Cardiac atrium fibroblast (primary cell): ENCODE measurements at places on chromosomes 7 and 10. TPM values are rescaled to one million over a fixed set of nuclear protein-coding genes. Genes with fewer than 3 reads are reported as not detected.

ABCC2 gene
- 0.32 and 0.54 TPM in 2 replicates for total RNA-seq

CCDC3 gene
- total RNA-seq, result 11.2 and 12.2 TPM in 2 replicates

STARD3NL gene
- 37.9 and 52.3 TPM in 2 replicates for total RNA-seq

EDRF1 gene
- 9.4 and 11.0 TPM in 2 replicates for total RNA-seq

COL17A1 gene
- total RNA-seq, result 0.16 and 0.36 TPM in 2 replicates

GPR158 gene
- total RNA-seq, result 4.9 and 10.3 TPM in 2 replicates

TECTB gene
- not detected in 2 replicates for total RNA-seq

CLRN3 gene
- not detected in 2 replicates for total RNA-seq

ARL5B gene
- 11.6 and 13.0 TPM in 2 replicates for total RNA-seq

CHST12 gene
- 12.8 and 28.8 TPM in 2 replicates for total RNA-seq

CPED1 gene
- 10.5 and 11.4 TPM in 2 replicates for total RNA-seq

ASZ1 gene
- total RNA-seq, result not detected in 2 replicates

TSPAN33 gene
- total RNA-seq, result 0.65 TPM in 1 of 2 replicates, not detected in the other

PDE6C gene
- total RNA-seq, result not detected in 2 replicates

ATOH7 gene
- not detected in 2 replicates for total RNA-seq

MMP21 gene
- not detected in 2 replicates for total RNA-seq

DNAJB12 gene
- 22.7 and 23.2 TPM in 2 replicates for total RNA-seq
